ENCODE measurements at places on chromosomes 5 and 9.

DNA sequence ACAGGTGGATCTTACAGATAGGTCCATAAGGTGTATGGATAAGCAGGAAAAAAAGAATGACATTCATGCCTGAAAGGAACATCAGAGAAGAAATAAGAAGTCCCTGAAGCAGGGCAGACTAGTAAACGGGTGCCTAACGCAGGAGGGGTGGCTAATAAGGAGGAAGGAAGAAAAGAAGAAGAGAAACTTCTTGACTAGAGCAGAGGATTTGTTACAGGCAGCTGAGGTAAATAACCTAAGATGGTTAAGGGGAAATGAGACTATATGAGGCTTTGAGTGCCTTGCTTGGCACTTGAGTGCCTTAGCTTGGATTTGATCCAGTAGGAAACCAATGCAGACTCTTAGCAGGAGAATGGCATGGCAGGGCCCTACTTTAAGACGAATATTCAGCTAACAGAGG is 313.5 kb upstream of the PDE4D start:
- DNase-seq = no peak

- DNase-seq = no peak
Observed at GRCh38 chr5:106640511-106640910, 1030.2 kb downstream of the EFNA5 start.

DNA sequence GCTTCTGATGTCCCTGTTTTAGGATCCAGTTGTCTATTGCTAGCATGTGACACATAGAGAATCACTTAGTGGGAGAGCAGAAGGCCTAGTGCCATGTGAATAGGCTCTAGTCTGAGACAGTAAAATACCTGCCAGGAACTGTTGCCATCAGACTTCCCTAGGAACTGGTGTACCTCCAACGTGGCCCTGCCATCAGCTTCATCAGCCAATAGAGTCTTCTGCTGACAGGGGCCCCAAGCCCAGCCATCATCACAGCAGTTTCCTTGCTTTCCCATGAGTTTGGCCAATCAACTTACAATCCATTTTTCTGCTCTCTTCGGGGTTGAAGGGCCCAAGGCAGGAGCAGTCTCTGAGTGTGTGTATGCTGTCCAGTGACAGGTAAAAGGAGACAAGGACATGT is 128.4 kb upstream of the ADRA1B start:
- no peak for DNase-seq

- no peak for DNase-seq
Observed at GRCh38 chr5:37876943-37877342, 37.1 kb upstream of the GDNF start.

DNA sequence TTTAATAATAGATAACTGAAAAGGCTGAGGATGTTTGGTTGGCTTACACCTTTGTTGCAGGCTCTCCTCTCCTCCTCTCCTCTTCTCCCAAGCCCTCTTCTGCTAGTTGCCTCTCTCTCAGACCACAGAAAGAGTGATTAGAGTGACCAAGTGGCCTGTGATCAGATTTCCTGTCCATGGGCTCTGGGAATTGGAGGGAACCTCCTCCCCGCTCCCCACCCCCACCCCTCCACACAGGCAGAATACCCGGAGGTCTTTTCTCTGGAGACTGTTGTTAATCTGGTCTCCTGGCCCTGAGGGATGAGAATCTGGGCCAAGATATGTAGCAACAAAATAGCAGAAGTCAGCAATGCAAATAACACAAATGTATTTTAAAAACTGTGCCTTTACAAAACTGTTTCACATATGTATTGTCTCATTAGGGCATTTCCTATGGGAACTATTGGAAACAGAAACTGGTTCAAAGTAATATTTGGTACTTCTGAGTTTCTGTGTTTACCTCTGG is 361.3 kb downstream of the NR2F1-AS1 start:
- no peak for DNase-seq

- no peak for DNase-seq
Observed at GRCh38 chr9:131046581-131047202, 37.7 kb downstream of the LAMC3 start.

DNA sequence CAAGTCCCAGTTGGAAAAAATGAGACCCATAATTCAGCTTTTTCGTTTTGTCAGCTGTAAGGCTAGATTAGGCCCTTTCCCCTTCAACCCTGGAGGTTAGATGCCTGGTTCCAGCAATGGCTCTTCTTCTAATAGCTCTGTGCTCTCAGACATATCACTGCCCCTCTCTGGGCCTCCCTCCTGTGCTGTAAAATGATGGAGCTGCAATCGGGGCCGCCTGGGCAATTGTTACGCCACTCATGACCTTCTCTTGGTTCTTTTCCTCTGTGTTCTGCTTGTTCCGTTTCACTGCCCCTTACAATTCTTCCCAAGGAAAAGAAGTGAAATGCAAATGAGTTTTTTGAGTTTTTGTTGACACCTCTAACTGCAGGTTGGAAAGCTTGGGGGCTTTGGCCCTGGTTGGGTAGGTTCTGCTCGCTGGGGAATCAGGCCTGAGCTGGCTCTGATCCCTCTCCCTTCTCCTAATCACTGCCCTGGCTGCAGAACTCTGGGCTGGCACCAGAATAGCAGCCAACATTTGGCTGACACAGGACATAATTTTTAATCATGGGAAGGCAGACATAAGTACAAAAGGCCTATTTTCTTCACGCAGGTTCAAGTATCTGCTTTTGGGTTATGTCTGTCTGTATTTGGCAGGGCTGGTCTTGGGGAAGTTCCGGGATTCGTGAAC is 110.9 kb downstream of the FOXD1 start:
- no peak for DNase-seq

DNA sequence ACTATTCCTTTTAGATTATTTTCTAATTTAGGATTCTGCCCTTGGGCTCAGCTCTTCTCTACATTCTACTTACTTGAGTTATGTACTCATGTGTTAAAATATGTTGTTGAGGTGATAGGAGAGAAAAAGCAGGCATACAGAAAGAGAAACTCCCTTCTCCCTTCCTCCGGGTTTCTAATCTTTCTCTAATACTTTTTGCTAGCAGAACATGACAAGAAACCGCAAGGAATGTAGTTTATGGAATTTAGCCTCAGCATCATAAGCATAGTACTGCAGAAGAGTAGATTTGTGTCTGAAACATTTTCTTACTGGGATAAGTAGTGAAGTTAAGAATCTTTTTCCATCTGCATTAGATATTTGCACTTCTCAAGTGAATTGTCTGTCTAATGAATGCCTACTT is 139.5 kb upstream of the CYLC2 start:
- no peak for DNase-seq

- DNase-seq = no peak
Observed at GRCh38 chr5:68288707-68289134, 73.2 kb downstream of the PIK3R1 start.

DNA sequence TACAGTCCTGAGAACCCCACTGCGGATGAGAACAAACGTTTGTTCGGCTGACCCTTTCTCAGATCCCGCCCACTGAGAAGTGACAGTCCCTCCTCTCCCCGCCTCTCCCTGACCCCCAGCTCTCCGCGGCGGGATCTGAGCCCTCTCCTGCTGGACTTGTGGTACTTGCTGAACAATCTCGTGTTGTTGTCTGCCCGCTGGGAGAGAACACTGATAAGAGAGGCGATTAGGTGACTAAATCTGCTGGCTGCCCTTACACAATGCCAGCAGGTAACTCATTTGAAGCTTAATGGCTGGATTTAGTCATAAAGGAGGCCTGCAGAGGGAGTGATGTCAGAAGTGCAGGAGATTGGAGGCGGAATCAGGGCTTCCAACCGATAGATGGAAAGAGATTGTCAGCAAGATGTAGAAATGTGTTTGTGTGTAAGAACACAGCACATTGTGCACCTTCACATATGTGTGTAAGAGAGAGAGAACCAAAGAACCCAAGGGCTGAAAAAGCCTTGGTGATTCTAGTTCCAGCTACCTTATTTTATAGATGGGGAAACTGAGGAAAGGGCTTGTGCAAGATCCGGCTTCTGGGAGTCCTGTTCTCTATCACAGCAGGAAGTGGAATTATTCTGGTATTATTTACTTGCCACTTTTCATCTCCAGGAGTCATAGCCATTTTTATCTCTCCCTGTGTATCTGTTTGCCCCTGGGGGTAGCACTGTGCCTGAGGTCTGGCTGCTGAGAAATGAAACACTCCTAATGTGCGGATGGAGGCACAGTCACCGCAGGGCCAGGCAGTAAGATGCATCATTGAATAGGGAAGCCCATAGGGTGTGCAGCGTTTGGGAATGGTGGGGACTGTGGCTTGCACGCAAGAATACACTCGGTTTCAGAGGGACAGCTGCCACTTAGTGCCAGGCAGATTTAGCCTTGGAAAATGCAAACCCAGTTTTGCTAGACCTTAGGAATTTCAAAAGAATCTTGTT is 203.7 kb upstream of the MSX2 start:
- DNase-seq = no peak

GRCh38 chr9:24602693-24603352 is 57.1 kb upstream of the IZUMO3 start:
- peak; percentile 61 for DNase-seq

Data from skeletal muscle cell (primary cell).